Fibroblast of skin of back (primary cell): ENCODE measurements at places on chromosomes 16 and 17.

DNA sequence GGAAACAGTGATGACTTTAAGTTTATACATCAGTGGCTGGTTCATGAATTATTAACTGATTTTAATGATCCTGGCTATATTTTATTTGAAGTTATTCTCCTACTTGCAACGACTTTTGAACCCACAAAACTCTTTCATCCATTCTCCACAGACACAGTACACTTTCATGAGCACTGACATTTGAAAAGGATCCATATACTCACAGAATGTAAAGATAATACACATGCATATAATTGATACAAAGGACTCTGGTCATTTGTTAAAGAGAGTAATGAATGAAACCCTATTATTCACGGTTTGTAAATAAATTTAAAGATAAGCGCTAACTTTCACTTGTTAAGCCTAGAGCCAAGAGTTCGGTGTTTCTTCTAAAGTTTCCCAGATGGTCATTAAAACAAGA, 3.3 kb downstream of the TOX3 start:
- DNase-seq: no peak

DNA sequence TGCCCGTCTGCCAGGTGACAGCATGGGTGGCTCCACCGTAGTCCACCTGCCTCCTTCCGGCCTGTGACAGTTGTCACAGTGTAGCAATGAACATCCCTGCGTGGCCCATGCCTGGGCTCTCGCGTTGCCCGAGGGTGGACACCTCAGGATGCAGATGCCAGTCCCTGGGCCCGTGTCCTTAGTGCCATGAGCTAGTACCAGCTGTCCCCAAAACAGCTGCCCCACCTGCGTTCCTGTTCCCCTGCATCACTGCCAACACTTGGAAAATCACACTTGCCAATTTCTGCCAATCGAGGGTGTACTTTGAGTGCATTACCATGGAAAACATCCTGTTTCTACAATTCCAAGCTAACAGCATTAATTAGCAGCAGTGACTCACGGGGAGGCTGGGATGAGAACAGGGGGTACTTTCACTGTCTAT, 9.0 kb upstream of the C16orf95 start:
- no peak for DNase-seq

DNA sequence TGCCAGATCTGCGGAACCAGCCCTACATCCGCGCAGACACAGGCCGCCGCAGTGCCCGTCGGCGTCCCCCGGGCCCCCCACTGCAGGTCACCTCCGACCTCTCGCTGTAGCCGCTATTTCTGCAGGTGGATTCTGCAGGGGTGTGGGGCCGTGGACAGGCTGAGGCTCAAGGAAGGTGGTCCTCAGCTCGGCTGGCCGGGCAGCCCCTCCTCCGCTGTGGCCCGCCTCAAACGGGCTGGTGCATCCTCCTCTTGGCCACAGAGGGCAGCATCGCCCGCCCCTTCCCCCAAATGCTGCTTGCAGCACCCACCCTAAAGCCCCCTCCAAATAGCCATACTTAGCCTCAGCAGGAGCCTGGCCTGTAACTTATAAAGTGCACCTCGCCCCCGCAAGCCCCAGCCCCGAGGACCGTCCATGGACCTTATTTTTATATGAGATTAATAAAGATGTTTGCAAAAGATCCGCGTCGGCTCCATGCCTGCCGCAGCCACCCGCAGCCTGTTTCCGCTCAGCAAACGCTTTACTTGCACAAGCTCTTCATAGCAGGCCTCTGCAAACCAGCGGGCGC, 14.9 kb downstream of the SPATA32 start:
- DNase-seq: no peak

GRCh38 chr17:64306850-64307463, 43.9 kb upstream of the TEX2 start:
- peak; percentile 59 for DNase-seq

GRCh38 chr17:7854851-7855659, at the start of gene TMEM88:
TSS of gene TMEM88 (plus strand) at chr17:7855066. CDS start at chr17:7855075, 9 bp downstream.
- no peak for DNase-seq

DNA sequence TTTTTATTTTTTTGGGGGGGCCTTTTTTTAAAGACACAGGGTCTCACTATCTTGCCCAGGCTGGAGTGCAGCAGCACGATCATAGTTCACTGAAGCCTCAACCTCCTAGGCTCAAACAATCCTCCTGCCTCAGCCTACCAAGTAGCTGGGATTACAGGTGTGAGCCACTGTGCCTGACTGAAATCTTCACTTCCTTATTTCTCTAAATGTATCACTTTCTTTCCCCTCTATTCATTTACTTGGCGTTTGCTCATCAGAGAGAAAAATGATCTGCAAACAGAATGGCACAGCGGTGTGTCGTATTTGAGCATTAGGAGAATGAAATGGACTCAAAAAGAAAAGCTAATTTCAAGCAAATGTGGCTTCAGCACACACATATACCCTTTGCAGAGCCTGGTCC, 44.3 kb upstream of the CDH5 start:
- no peak for DNase-seq

GRCh38 chr16:554640-555365, 5.4 kb upstream of the PRR35 start:
- DNase-seq: no peak

DNA sequence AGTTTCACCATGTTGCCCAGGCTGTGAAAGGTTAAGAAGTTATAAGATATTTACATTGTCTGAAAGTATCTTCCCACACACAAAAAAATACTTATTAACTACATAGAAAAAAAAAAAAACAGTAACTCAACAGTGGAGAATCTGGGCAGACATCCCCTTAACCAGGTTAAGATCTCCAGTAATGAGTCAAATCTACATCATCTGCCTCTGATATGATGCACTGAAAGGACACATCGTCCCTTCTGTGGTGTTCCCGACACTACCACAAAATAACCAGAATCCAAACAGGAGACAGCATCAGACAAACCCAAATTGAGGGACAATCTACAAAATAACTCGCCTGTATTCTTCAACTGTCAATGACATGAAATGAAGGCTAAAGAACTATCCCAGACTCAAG, 40.0 kb downstream of the CMTM4 start:
- no peak for DNase-seq

DNA sequence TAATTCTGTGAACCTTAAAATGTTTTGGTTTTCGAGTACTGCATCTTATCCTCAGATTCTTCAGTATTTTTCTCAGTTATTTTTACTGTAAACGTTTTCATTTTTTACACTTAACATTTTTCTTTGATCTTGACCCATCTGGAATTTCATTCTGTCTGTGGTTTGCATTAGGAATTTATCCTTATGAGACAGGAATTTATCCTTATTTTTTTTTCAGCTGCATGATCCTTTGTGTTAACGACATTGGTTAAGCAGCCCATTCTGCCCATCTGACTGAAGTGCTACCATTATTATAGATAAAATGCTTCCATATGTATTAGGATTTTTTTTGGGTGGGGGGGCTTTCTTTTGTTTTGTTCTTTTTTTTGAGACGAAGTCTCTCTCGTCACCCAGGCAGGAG, 41.0 kb downstream of the SNX29 start:
- DNase-seq: peak; percentile 88

- no peak for DNase-seq
Observed at GRCh38 chr17:28492352-28493310, 13.5 kb upstream of the FOXN1 start.

DNA sequence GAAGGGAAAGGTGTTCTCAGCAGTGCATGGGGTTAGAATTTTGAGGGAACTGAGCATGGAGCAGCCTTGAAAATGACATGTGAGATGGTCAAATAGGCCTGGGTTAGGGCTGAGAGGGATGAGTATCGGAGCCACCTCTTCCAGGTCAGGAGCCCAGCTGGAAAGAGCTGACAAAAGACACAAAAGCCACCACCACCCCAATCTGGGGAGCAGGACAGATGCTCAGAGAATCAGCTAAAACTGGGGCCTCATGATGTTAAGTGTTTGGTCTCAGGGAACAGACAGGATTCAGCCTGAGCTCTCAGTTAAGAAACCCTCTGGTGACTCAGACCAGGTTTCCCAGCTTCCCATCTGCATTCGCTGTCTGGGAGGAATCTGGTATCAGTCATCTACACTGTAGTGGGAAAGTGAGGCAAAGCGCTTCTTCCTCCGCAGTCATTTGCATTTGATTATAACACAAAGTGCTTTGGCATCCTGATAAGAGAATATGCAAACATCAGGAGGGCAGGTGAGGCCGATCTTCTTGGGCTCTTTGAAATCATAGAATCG, 2.6 kb downstream of the WNT9B start:
- DNase-seq: peak; percentile 25

DNA sequence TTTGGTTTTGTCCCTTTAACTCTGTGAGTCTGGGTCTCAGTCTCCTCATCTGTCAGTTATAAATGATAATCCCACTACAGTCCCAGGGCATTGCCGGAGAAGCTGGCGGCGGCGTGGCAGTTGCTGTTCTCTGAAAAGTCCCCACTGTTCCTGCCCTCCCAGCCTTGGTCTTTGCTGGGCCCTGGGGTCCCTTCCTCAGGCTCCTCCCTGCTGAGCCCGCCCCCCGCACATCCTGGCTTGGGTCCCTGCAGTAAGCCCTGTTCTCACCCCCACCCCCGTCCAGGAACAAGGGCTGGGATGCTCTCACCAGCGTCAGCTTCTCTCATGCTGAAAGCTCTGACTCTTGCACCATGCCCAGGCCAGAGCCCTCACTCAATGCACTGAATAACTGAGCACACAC, 35.3 kb upstream of the PEMT start:
- no peak for DNase-seq

GRCh38 chr16:53792161-53792951, 88.4 kb downstream of the FTO start:
- no peak for DNase-seq

GRCh38 chr16:2925951-2926649, 14.4 kb downstream of the FLYWCH1 start:
- DNase-seq: no peak

DNA sequence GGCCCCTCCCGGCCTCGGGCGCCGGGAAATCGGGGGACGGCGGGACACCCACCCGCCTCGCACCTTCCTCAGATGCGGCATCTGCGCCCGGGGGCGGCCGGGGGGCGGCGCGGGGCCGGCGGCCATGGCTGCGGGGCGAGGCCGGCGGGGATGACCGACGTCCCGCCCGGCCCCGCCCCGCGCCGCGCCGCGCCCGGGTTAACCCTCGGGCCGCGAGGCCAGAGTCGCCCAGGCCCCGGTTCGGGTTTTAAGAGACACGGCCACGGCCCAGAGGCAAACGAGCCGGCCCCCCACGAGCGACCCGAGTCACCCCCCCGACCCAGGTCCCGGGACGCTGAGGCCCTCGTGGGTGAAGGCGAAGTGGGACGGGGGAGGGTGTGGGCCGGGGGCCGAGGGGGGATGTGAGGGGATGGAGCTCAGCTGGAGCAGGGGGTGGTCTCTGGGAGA, at the start of gene RGS11:
Gene RGS11, minus strand, starts transcription at position 159 of the 447 bp plus-strand sequence. Its CDS starts 33 bp downstream, at position 126.
- no peak for DNase-seq

DNA sequence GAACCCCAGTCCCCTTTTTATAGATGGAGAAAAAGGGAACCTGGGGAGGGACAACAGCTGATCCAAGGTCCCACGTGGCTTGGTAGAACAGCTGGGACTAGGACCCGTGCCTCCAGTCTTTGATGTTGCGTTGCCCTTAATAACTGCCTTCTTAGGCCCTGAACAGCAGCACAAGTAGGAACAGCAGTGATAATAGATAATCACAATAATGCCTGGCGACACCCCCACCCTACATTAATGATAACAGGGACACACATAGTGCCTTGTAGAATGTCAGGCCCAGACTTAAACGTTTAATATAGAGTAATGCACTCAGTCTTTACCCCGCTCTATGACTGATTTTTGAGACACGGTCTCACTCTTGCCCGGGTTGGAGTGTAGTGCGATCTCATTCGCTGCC, 96.4 kb downstream of the ABCC6 start:
- DNase-seq: no peak

- no peak for DNase-seq
Observed at GRCh38 chr16:364595-365491, 5.5 kb downstream of the MRPL28 start.

DNA sequence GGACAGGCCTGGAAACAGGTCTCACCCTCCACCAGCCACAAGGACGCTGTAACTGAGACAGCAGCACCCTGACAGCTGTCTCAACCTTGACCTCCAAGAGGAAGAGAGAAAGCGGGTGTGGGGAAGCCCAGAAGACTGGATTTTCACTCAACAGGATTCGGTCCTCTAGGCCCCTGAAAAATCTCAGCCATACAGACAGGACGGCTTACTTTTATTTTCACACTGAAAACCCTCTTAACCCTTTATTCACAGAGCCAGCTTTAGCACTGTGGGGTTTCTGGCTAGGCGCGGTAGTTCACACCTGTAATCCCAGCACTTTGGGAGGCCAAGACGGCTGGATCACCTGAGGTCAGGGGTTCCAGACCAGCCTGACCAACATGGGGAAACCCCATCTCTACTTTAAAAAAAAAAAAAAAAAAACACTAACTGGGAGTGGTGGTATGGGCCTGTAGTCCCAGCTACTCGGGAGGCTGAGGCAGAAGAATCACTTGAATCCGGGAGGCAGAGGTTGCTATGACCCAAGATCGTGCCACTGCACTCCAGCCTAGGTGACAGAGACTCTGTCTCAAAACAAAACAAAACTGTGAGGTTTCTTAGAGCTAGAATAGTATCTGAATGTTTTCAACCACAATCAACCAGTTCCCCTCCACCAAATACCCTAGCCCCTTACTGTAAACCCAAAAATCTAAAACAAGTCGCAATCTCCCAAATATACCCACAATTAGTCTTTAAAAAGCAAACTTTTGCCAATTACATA, 5.3 kb downstream of the ANKRD11 start:
- no peak for DNase-seq

- DNase-seq: no peak
Observed at GRCh38 chr17:44374306-44375195, 10.9 kb upstream of the FAM171A2 start.

DNA sequence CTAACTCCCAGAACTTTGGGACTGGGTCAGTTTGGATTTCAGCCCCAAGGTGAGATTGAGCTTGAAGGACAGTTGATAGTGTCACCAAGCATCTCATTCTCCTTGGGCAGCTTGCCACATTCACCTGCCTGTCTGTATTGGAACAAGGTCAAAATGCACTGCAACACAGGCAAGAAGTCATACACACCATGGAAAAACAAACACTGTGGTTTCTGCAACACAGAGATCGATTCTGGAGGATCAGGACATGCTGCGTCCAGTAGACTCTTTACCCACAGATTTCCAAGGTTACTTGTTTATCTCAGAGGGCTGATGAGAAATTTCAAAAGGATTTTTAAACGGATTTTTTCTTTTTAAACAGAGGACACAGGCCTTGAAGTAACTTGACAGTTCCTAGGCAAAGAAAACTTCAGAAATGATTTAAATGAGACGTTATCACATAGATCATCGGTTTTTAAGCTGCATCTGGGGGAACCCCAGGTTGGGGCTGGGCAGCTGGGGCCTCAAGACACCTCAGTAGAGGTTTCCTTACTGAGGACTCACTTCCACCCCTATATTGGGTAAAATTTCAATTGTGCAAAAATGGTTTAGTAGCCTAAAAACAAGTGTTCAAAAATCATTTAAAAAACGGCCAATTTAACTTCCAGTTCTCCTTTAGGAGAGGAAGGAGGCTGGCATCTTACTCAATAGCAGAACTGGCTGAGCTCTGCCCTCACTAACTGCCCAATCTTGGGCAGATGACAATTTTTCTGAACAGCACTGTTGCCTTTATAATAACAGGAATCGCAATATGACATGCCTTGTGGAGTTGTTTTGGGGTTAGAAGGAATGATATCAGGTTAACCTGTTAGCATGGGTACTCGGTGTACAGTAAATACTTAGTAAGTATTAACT, 299.3 kb downstream of the XYLT1 start:
- no peak for DNase-seq

GRCh38 chr17:73308017-73308823, 3.6 kb downstream of the CDC42EP4 start:
- peak; percentile 61 for DNase-seq
